ENCODE measurements at places on chromosomes 5 and 9.

DNA sequence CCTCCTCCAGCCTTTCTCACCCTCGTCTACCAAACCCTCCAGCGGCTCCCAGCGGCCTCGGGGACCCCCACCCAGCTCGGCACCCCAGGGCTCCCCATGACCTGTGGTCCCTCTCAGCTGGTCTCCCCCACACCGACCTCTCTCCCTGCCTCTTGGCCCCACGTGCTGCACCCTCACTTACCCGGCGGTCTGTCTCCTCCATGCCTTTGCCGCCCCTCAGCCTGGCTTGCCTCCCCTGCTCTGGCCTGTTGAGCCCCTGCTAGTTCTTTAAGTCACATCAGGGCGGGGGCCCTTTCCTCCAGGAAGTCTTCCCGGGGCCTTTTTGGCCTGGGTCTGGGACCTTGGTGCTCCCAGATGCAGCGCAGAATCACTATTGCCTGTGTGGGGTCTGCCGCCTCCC, 81.5 kb downstream of the LMX1B start:
- DNase-seq, result no peak

GRCh38 chr5:138476918-138477317, 11.6 kb downstream of the EGR1 start:
- DNase-seq, result no peak

DNA sequence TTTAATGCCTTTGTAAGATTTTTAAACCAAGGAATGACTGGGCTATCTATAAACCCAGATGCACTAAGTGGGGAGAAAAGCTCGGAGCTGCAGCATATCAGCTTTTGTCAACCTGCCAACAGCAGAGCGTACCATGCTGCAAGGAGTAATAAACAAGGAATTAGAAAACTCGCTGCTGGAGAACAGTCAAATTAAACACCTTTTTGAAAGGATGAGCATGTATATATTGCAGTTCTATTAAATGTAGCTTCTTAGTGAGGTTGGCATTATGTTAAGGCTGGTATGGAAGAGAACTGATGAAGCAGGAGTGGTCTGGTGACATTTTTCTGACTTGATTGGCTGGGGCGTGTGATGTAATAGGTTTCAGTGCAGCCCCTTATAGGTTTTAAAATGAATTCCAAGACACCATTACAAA, 74.7 kb downstream of the PIK3R1 start:
- DNase-seq, result no peak

GRCh38 chr5:122629121-122629677, 145.7 kb upstream of the SNX2 start:
- DNase-seq, result no peak

GRCh38 chr5:87909382-87909781, 359.3 kb downstream of the TMEM161B start:
- DNase-seq, result no peak

- no peak for DNase-seq
These were observed 56.1 kb downstream of the FGF18 start for GRCh38 chr5:171475596-171475995.

DNA sequence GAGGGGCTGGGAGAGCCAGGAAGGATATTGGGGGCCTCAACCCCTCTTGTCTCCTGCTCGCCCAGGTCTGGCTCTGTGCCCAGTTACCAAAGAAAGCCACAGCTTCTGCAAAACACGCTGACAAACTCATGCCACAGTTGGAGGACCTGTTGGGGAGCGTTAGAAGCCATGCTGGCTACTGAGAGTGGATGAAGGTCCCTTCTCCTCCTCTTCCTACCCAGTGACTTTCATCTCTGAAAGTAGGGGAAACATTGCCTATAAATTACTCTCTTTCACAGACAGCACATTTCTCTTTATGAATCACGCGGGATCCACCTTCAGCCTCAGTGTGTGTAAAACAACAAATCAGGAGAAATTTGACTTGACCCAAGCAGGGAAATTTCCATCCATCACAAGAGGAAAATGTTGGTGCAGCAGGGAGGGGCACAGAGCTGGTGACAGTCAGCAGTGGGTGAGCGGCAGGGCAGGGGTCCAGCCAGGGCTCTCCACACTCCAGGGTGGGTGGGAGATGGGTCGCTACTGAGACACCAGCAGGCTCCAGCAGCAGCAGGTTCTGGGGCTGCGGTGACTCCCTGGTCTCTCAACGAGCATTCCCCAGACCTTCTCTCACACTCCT, 181.9 kb downstream of the FGF18 start:
- DNase-seq, result peak; percentile 56

DNA sequence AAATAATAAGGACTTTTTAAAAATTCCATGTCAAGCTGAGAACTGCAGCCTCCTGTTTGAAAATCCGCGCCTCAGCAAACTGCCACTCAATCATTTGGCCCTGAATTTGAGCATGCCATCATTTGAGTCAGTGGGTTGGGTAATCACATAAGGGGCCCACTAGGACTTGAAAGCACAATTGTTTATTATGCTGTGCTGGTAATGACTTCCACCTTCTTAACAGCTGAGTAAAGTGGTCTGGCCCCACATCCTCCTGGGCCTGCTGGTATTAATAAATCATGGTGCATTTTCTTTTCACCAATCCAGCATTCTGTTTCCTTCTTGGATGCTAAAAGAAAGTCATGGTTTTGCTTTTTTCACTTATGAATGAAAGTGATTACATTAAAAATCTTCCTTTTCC, 103.0 kb upstream of the CTSL start:
- no peak for DNase-seq

GRCh38 chr9:137467896-137468295, 8.8 kb upstream of the NSMF start:
- no peak for DNase-seq

DNA sequence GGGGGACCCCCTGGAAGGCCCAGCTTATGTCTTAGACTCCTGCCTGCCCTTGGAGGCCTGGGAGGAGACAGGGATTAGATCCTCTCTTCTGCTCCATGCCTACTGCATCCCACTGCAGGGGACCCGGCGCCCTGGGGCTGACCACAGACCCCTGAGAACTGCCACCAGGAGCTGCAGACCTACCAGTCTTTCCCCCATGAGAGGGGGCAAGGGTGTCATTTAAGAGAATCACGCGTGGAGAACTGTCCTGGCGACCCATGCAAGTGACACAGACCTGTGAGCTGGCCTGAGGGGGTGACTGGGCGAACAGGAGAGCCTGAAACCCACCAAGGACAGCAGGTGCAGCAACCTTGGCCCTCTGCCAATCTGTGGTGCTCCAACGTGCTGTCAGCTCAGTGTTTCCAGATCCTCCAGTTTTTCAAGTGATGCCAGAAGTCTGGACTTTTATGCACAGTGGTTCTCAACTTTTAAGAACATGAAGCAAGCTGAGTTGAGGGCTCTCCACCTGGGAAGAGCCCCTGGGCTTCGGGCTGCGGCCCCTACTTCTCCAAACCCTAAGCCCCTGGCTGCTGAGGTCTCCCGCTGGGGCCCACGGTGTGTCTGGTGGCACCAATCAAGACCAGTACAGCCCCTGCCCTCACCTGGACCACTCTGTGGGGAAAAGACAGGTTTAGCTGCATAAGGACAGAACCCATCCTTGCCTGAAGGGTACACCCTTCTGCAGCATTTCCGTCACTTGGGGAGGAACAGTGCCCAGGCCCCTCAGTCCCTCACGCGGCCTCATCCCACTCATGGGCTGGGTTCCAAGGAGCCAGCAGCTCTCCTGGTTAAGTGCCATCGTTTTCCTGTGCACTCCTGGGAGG, 18.2 kb downstream of the GFPT2 start:
- DNase-seq, result no peak

GRCh38 chr5:463952-464351, 21.0 kb downstream of the EXOC3 start:
- peak; percentile 78 for DNase-seq

DNA sequence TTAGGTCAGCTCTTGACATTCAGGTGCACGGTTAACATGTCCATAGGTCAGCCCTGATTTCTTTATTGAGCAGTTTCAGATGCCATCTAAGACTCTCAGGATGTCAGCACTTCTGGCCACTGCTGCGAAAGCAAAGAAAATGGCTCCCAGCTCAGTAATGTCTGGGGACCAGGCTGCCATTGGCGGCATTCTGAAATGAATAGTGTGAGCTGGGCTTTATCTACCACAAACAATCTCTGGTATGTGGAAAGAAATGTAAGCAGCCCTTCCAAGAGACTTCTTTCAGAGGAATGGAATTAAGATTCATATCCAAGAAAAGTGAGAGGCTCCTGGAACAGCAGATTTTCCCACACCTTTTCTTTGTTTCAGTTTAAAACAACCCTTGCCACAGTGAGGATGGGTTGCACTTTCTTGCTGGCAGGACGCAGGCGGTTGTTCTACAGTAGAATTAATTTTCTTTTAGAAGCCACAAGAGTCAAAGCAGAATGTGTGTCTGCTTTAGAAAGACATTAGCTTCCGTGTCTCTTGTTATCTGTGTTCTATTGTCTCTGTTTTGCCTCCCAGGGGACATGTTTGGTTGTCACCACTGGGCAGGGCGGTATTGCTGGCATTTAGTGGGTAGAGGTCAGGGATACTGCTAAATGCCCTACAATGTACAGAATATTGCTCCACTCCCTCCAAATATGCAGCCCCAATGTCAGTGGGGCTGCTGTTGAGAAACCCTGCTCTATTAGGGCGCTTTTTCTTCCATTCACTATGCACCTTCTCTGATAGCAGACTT, 149.9 kb upstream of the ANKH start:
- DNase-seq, result no peak

- no peak for DNase-seq
These were observed 29.2 kb downstream of the STOM start for GRCh38 chr9:121340676-121341392.

DNA sequence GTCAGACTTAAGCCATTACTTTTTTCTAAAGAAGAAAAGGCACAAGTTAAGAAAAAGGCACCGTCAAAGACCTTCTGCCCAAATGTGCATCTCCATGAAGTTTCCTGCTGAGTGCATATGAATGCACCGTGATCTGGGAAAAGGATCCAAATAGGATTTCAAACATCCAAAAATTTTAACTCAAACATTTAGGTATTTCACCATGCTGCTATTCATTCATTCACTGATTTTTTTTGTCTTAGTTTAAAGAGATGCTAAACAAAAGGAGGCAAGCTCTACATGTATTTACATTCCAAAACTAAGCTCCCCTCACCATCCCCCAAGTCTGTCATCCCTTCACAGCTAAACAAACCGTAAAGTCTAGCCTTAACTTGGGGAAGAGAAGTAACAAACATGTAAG, 291.9 kb downstream of the ARL15 start:
- no peak for DNase-seq

DNA sequence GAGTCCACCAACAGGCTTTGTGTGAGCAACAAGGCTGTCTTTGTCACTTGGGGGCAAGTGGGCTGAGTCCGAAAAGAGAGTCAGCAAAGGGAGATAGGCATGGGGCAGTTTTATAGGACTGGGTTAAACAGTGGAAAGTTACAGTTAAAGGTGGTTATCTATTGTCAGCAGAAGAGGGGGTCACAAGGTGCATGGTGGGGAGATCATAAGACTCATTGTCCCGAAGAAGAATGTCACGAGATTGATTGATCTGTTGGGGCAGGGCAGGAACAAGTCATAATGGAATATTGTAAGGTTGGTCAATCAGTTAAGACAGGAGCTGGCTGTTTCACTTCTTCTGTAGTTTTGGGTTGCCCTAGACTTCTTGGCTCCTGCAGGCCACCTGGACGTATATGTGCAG, 7.6 kb upstream of the HMGCS1 start:
- DNase-seq, result no peak

GRCh38 chr5:150139334-150139733, 16.3 kb downstream of the PDGFRB start:
- no peak for DNase-seq

- DNase-seq, result no peak
These were observed 439.5 kb downstream of the EFNA5 start for GRCh38 chr5:107231191-107231590.

- DNase-seq, result no peak
These were observed 6.1 kb upstream of the FSD1L start for GRCh38 chr9:105441616-105442160.

DNA sequence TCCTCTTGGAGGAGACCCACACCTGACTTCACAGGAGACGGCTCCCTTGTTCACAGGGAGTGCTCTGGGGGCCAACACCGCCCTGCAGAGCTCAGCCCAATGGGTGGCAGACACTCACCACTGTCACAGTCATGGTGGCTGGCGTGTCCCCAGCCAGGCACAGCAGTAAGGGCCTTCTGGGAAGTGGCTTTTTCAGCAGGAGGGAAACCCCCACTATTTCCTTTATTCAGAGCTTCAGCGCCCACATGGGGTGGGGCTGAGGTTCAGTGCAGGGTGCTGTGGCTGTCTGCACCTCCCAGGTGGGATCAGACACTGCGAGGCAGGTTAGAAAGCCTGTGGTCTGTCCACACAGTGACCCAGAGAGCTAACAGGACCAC, 3.6 kb upstream of the SNAPC4 start:
- DNase-seq, result peak; percentile 85

- DNase-seq, result no peak
These were observed 7.4 kb downstream of the UGCG start for GRCh38 chr9:111904026-111904425.

GRCh38 chr9:110015759-110016158, 192.2 kb downstream of the C9orf152 start:
- DNase-seq, result peak; percentile 24

GRCh38 chr9:78592811-78593210, 295.9 kb downstream of the PSAT1 start:
- no peak for DNase-seq

DNA sequence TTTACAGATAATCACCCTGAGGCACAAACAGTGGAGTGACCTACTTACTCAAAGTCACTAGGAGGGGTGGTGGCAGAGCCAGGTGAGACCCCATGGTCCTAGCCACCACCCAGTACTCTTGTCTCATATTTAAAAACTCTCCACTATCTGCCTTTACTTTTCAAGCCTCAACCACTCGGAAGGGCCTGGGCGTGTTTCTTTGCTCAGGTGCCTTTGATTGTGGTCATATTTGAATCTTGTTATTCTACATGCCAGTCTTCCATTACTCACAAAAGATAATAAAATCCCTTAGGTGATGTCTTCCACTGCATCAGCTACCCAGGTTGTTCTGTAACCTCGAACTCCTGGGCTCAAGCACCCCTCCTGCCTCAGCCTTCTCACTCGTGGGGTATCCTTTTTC, 20.7 kb upstream of the TRIM36 start:
- no peak for DNase-seq

GRCh38 chr5:178145965-178146820, 7.5 kb downstream of the NHP2 start:
- DNase-seq, result peak; percentile 79

- DNase-seq, result no peak
These were observed 243.1 kb downstream of the PBX3 start for GRCh38 chr9:125990186-125990792.

DNA sequence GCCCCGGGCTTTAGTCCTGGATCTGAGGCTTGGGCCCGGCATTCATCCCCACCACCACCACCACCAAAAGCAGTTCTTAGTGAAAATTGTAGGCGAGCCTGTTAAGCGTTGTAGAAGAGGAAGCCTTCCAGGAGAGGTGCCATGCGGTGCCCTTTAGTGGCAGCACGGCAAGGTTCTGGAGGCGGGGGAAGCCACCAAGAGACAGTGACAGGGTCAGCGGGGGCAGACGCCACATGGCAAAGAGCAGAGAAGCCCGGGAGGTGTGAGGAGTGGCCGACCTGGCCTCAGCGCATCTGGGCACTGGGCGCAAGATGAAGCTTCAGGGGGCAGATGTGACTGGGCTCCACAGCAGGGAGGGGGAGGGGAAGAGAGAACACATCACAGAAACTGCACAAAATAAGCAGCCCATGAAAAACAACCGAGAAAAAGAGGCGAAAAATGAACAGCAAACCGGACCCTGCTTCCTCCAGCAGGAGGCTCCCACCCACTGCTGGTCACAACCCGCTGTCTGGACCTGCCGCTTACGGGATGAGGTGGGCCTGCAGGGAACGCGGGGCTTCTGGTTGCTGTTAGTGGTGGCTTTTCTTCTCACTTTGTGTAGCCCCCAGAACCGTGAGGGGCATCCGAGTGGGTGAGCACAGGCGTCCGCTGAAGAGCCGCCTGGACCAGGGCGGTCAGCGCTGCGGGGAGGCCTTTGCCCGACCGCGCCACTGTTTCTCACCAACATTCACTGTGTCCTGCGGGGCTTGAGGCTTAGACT, 4.3 kb downstream of the LRRC14B start:
- DNase-seq, result no peak
